ENCODE measurements at places on chromosomes 12 and 14.
A peak's percentile ranks its signal among the peaks of the same experiment; 100 is the strongest.

GRCh38 chr12:115859231-115859630 is 418.3 kb downstream of the MED13L start:
- no peak for DNase-seq

DNA sequence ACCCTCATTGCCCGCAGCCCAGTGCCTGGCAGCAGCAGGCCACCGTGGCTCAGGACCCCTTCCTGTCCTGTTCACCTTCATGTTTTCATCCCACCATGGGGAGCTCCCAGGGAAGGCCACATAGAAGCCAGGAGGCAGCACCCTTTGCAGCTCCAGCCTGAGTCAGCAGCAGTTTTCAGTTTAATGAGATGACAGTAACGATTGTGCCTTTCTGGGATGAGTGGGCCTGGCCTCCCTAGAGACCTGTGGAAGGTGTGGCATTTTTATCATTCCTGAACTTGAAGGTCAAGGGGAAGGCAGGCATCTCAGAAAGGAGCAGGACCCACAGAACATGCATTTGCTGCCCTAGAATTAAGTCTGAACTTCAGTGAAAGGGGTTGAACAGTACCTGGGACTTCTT is 532.8 kb downstream of the FUT8 start:
- DNase-seq: no peak

DNA sequence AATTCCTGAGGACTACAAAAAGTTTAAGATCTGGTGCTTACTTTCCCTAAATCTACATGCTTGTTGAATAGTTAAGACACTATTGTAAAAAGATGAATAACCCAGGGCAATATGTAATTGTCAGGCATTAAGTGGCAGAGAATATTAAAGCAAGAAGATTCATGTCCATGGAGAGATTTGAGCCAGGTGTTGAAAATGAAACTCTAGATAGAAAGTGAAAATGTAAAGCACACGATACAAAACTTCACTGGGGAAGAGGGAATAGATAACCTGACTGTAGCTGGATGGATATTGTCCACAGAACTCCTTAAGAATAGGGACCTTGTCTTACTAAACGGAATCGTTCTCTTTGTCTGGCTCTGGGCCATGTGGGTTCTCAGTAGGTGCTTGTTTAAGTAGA is 5.0 kb downstream of the CAND1 start:
- DNase-seq: no peak

- DNase-seq: no peak
These were observed 25.9 kb downstream of the CEP83 start for GRCh38 chr12:94433744-94434143.

- DNase-seq: peak; percentile 23
These were observed 61.0 kb upstream of the PTHLH start for GRCh38 chr12:28033538-28033915.

- peak; percentile 73 for DNase-seq
These were observed 87.0 kb downstream of the SAMD4A start for GRCh38 chr14:54653712-54654469.

DNA sequence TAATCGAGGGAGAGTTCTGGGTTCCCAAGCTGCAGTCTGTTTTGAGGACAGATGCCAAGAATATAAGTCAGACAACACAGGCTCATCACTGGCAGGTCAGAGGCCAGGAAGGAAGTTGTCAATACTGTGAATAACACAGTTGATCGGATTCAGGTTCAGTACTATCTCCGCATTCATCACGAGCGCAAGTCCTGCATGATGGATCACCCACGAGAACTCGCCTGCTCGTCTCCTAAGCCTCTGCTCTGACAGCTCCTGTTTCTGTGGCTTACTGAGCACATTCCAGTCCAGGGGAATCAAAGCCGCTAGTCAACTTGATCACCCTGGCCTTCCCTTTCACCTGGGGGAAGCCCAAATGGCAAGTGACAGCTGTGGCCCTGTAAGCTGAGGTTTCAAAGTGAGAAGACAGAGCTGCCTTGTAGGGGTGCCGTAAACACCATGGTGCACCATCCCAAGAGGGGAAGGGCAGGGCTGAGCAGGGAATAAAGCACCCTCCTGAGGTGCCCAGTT is 60.1 kb upstream of the DICER1 start:
- no peak for DNase-seq

All from astrocyte of the hippocampus (primary cell).